Left kidney (tissue), 8 donors: ENCODE measurements at places on chromosomes 13 and 19. TPM values are rescaled to one million over a fixed set of nuclear protein-coding genes. Genes with fewer than 3 reads are reported as not detected.
A peak's percentile ranks its signal among the peaks of the same experiment; 100 is the strongest.

GRCh38 chr13:99800011-99800410 lies 171.6 kb downstream of the ZIC5 start:
- DNase-seq = no peak

DNA sequence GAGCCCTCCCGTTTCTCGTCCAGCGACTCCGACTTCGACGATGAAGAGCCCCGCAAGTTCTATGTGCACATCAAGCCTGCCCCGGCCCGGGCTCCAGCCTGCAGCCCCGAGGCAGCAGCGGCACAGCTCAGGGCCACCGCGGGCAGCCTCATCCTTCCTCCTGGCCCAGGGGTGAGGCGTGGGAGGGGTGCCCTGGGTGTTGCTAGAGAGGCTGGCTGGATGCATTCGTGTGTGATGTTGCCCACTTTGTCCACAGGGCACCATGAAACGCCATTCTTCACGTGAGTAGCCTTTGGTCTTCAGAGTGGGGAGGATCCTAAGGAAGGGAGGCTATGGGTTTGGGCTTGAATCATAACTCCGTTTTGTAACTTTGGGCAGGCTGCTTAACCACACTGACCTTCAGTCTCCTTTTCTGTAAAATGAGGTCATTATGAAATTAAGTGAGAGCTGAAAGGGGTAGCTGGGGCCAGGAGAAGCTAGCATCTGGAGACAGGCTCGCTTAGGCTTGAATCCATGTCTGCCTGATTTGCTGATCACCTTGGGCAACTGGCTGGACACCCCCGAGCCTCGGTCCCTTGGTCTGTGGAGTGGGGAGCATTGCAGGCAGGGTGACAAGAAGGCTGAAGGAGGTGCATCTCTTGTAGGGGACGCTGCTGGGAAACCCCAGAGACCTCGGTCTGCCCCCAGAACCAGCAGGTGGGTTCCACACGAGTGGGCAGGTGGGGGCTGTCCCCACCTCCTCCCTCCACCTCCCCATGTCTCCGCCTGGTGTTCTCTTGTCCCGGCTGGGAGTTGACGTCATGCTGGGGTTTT lies 18.7 kb upstream of the B3GNT3 start:
- no peak for DNase-seq

DNA sequence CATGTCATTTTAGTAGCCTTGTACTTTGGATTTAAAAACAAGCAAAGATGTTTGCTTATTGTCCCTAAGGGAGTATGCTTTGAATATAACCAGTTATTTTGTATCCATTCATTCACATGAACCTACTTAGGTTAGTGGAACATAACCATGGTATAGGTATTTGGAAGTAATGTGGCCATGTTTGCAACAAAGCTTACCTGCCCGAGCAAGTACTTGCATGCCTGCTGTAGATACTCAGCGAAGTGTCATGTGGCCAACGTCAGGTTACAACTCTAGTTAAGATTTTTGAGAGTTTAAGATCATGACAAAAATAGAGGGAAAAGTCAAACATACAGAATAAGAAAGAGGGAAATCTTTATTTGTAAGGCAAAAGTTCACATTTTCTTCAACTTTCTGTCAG lies 57.2 kb downstream of the COG6 start:
- no peak for DNase-seq

- no peak for DNase-seq
These were observed 32.0 kb upstream of the ITM2B start for GRCh38 chr13:48201044-48201443.

DNA sequence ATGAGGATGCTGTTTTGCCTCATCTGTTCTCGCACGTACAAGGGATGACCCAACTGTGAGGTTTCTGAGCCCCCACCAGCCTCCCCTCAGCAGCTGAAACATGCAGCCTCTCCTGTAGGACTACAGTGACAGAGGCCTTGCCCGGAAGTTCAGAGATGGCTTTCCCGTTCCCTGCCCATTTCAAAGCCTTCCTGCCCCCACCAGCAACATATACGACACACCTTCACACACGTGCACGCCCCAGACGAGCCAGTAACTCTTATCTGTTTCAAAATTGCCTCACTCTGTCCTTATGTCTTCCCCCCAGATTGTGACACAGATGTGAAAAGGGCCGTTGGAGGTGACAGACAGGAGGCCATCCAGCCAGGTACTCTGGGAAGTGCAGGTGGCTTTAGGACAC lies 95.8 kb downstream of the RAB20 start:
- DNase-seq = no peak

DNA sequence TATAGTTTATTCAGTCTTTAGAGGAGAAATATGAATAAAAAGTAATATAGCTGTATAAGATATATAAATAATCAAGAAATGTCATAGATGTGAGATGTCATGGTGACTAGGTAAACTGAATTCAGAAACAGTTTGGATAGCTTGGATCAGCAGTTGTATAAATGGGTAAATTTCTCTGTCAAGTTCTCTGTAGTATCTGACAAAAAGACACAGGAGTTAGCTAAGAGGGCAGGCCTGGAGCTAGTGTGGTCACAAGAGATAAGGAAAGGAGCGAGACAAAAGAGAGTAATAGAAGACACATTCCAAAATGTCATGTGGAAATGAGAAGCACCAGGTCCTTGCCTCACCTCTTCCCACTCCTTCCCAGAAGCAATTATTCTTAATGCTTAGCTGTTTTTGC lies 349.0 kb downstream of the LMO7 start:
- no peak for DNase-seq

- no peak for DNase-seq
These were observed 43.2 kb downstream of the SUGT1 start for GRCh38 chr13:52695856-52696255.

- no peak for DNase-seq
These were observed 14.0 kb upstream of the RAB20 start for GRCh38 chr13:110575322-110576069.

GRCh38 chr19:13430790-13431582 lies 75.3 kb downstream of the CACNA1A start:
- DNase-seq = no peak

DNA sequence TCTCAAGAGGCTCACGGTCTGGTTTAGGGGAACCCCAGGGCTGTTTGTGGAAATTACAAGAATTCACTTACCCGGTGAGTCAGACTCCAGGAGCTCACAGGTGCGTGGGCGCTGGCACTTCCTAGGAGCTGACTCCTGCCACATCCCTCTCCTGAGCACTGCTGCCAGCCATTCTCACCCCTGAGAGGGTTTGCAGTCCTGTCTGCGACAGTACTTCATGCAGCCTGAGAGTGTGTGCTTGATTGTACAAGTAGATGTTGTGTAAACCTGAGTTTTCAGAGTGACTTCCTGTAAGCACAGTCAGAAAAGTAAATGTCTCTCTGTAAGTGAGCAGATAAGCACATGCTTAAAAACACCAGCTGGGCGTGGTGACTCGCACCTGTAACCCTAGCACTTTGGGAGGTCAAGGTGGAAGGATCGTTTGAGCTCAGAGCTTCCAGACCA lies 8.1 kb downstream of the MRPL4 start:
- no peak for DNase-seq

DNA sequence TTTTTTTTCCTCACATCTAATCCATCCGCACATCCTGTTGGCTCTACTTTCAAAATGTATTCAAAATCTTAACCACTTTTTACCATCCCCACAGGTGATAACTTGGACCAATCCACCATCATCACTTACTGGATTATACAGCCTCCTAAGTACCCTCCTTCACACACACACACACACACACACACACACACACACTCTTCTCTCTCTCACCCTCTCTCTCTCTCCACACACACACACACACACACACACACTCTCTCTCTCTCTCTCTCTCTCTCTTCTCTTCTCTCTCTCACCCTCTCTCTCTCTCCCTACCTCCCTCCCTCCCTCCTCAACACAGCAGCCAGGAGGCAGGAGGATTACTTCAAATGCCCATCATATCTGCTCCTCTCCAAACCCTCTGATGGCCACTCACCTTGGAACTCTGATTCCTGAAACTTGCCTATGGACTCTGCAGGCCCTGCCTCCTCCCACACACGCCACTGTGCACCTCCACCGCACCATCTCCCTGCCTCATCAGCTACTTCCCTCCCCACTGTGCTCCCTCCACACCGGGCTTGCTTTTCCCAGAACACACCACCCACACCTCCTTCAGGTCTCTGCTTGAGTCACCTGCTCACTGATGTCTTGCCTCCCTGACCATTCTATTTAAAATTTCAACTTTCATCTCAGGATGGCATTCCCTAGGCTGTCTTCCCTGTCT lies 39.7 kb downstream of the RCBTB2 start:
- no peak for DNase-seq

GRCh38 chr13:49373716-49374115 lies 70.1 kb downstream of the CAB39L start:
- DNase-seq = no peak

DNA sequence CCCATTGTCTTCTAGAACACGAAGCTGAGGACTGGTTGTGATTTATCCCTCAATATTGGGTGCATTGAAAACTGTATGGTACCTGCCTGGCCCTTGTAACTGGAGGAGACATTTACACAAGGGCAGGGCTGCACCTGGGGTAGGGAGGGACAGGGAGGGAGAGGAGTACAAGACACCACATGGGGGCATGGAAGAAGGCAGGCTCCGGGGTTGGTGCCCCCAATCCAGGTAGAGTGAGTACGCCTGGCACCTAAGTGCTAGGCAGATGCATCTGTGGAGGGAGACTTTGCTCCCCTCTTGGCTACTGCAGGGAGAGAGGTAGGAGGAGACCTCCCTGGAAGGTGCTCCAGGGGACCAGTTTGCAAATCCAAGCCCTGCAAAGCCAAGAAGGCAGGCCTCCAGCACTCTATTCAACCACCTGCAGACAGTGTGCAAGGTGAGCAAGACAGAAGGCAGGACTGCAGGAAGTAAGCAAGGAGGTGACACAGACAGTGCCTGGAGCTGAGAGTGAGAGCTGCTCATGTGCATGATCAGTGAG lies 19.4 kb upstream of the UQCRFS1 start:
- DNase-seq = no peak

- DNase-seq = no peak
These were observed 324.5 kb upstream of the NBEA start for GRCh38 chr13:34617473-34618083.

GRCh38 chr13:72727417-72728289 lies at the start of the genes BORA and MZT1:
BORA (plus strand) TSS chr13:72727923; CDS start chr13:72728941, 1,018 bp downstream.
MZT1 (minus strand) TSS chr13:72727629; CDS start chr13:72727602, 27 bp downstream.
- DNase-seq = peak; percentile 94

DNA sequence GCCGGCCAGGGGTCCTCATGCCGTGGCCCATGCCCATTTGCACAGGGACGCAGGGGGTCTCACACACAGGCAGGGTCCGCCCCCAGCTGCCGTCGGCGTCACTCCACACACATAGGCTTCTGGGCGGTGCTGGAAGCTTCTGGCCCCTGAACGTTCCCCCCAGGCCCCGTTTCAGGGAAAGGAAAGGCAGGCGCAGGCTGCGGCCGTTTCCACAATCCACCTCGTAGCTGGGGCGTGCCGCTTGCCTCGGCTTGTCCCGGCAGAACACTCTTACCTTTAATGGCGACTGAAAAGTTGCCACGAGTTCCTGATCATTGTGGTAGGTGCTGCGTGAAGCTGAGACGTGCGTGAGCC lies 53.4 kb downstream of the MCF2L start:
- no peak for DNase-seq

DNA sequence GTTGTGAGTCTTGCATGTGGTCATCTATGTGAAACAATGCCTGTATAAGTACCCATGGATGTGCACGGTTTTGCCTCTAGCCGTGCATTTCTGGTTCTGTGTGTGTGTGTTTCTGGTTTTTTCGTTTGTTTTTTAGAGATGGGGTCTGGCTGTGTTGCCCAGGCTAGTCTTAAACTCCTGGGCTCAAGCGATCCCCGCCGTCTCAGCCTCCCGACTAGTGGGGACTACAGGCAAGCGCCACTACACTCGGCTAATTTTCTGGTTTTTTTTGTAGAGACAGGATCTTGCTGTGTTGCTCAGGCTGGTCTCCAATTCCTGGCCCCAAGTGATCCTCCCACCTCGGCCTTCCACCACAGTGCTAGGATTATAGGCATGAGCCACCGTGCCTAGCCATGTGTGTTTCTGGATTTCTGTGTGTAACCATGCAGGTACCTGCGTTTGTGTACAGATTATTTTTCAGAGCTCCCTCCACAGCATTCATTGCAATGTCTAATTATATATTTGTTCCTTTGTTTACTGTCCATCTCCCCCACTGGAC lies 15.9 kb upstream of the FOSB start:
- DNase-seq = no peak

DNA sequence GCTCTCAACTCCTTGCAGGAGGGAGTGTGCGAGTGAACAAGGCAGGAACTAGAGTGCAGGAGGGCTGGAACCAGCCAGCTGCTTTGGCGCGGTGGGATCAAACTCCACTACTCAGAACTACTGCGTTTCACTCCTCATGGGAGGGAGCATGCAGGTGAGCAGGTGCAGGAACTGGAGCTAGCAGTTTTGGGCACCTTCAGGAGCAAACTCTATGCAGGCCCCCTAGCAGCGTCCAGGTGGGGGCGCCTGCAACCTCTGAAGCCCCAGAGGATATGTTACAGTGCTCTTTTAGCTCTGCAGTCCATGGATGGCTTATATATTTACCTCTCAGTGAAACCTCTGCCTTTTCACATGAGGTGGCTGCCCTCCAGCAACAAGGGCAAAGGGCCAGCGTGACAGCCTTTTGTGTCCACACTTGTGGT lies 1303.4 kb downstream of the PCDH9 start:
- peak; percentile 30 for DNase-seq

- DNase-seq = no peak
These were observed 23.4 kb downstream of the MPND start for GRCh38 chr19:4366666-4367335.

DNA sequence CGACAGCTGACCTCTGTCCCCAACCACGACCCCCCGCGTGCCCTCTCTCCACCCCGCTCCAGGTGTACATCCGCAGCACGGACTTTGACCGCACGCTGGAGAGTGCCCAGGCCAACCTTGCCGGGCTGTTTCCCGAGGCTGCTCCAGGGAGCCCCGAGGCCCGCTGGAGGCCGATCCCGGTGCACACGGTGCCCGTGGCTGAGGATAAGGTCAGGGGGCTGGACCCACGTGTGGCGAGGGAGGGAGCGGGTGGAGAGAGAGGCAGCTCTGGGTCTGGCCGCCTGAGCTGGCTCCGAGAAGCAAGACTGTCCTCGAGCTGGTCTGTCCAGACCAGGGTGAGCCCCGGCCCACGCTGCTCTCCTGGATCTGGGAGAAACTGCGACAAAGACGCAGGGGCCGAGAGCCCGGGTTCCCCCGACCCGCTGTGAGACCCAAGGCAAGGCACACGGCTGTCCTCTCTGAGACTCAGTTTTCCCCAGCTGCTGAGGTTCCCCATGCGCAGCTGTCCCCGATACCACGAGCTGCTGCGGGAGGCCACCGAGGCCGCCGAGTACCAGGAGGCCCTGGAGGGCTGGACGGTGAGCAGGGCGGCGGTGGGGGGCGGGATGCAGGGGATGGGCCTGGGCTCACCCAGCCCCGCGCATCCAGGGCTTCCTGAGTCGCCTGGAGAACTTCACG lies 1.5 kb downstream of the ACP4 start:
- DNase-seq = no peak

Gene PLPPR3
- 9.4 TPM for polyA plus RNA-seq

Gene NOTCH3
- 102 TPM for polyA plus RNA-seq

Gene MYO16
- 0.50 TPM for polyA plus RNA-seq

Gene WDR62
- polyA plus RNA-seq = 7.8 TPM

Gene ZNF626
- 26.1 TPM for polyA plus RNA-seq

Gene RAVER1
- 25.4 TPM for polyA plus RNA-seq

Gene PSG7
- polyA plus RNA-seq = not detected

Gene LMTK3
- 2.0 TPM for polyA plus RNA-seq
